ENCODE measurements at places on chromosomes 3 and 15. TPM values are rescaled to one million over a fixed set of nuclear protein-coding genes. Genes with fewer than 3 reads are reported as not detected.

DNA sequence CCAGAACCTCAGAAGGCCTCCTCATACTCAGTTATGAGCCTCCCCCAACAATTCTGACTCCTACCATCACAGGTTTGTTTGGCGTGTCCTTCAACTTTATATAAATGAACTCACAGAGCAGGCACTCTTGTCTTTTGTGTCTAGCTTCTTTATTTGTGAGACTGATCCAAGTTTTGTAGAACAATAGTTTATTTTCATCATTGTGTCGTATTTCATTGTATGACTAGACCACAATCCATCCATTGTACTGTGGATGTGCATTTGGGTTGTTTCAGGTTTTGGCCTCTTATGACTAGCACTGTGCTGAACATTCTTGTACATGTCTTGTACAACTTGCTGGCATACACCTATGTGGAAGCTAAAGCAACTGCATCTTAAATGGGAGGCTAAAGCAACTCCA is 292.8 kb upstream of the LYSMD4 start:
- no peak for DNase-seq

Gene TEX9
- total RNA-seq: 0.40 TPM

DNA sequence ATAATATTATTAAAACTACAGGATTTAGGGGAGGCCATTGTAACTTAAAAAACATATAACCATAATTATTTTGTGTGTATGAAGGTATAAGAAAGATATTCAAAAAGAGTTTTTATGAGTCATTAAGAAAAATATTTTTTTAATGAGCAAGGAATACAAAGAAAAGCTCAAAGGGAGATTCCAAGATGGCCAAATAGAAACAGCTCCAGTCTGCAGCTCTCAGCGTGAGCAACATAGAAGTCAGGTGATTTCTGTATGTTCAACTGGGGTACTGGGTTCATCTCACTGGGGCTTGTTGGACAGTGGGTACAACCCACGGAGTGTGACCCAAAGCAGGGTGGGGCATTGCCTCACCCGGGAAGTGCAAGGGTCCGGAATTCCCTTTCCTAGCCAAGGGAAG is 336.1 kb downstream of the TBL1XR1 start:
- DNase-seq: no peak

GRCh38 chr15:46595016-46595415 is 960.2 kb downstream of the SQOR start:
- no peak for DNase-seq

DNA sequence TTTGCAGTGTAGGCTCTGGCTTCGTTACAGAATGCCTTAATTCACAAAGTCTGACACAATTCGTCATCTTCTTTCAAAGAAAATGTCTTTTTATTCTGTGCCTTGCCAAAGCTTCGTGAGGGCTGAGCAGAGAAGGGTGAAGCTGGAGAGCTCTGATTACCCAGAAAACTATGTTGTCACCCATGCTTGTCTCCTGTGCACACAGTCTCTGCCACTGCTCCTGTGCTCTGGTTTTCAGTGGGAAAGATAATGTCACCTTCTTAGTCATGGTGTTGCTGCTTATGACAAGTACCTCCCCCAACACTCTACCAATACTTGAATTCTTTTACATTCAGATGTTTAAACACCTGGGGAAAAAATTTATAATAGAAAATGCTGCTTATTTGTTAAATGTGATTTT is 509.2 kb upstream of the GRM7 start:
- DNase-seq: no peak
